ENCODE measurements at places on chromosomes 13 and 19.

- H3K27me3 ChIP-seq: no peaks in the 10 kb centered on the region
- no peak for DNase-seq
- H3K4me1 ChIP-seq: no peaks in the 10 kb centered on the region
- H3K4me3 ChIP-seq: no peak overlapping the region
- no peaks in the 10 kb centered on the region for H3K36me3 ChIP-seq
These were observed 27.2 kb upstream of the SEMA6B start for GRCh38 chr19:4586691-4587090.

- no peak overlapping the region for H3K27ac ChIP-seq
- H3K4me1 ChIP-seq: no peaks in the 10 kb centered on the region
- H3K4me3 ChIP-seq: no peak overlapping the region
- H3K36me3 ChIP-seq: no peaks in the 10 kb centered on the region
- DNase-seq: no peak
These were observed 53.7 kb downstream of the LACC1 start for GRCh38 chr13:43933378-43933777.

DNA sequence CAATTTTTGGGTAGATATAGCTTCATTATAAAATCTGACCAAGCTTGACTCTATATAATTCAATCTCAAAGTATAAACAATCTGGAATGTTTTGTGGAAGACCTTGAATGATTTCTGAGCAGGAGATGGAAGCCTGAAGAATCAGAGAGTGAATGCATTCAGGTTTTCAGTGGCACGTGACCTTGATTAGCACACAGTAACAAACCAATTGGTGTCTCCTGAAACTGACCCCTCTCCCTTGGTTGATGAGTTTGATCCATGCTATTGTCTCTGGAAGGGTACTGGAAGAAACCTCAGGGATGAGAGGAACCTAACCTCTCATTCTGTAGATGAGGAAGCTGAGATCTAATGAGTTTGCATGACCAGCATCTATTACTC, 39.6 kb downstream of the PCDH8 start:
- H3K36me3 ChIP-seq: no peaks in the 10 kb centered on the region
- peaks cover 5% of the 10 kb centered on the region for H3K4me1 ChIP-seq
- H3K27ac ChIP-seq: no peak overlapping the region
- no peaks in the 10 kb centered on the region for H3K27me3 ChIP-seq
- no peak overlapping the region for H3K4me3 ChIP-seq
- DNase-seq: no peak

DNA sequence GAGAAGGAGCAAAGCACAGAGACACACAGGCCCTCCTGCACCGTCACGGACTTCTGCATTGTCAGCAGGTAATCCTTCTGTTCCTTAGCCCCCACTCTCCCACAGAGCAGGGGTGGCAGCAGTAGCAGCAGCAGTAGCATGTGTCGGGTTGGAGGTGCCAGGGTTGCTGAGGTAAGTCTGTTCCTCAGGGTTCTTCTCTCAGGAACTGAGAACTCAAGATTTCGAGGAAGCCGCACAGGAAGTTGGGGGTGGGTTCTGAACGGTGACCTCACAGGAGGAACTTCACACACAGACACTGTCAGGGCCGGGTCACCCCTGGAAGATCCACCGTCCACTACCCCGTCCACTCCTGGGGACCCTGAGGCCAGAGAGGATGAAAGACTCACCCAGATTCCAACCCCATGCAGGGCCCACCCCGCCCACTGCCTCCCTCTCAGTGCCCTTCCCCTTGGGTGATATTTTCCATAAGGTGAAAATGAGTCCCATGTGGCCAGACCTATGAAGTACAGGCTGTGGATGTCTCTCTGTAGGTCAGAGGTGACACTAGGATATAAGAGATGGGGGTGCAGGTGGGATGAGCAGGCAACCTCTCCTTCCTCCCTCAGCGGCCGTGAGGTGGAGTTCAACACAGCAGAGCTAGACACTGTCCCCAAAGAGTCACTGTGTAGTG, at the start of gene SIGLEC12:
Gene SIGLEC12, minus strand, starts transcription at position 207 of the 670 bp plus-strand sequence. Its CDS starts 67 bp downstream, at position 140.
- H3K4me3 ChIP-seq: no peak within 1 kb of the TSS
- H3K4me1 ChIP-seq: no peaks in the 10 kb centered on the region
- peak; percentile 63 for DNase-seq
- no peaks in the 10 kb centered on the region for H3K27me3 ChIP-seq
- H3K27ac ChIP-seq: no peak within 1 kb of the TSS
- H3K36me3 ChIP-seq: no peaks in the 10 kb centered on the region

GRCh38 chr13:76904507-76904906, 18.3 kb upstream of the KCTD12 start:
- no peak for DNase-seq
- no peaks in the 10 kb centered on the region for H3K27me3 ChIP-seq
- no peaks in the 10 kb centered on the region for H3K4me1 ChIP-seq
- no peak overlapping the region for H3K27ac ChIP-seq
- H3K36me3 ChIP-seq: no peaks in the 10 kb centered on the region

DNA sequence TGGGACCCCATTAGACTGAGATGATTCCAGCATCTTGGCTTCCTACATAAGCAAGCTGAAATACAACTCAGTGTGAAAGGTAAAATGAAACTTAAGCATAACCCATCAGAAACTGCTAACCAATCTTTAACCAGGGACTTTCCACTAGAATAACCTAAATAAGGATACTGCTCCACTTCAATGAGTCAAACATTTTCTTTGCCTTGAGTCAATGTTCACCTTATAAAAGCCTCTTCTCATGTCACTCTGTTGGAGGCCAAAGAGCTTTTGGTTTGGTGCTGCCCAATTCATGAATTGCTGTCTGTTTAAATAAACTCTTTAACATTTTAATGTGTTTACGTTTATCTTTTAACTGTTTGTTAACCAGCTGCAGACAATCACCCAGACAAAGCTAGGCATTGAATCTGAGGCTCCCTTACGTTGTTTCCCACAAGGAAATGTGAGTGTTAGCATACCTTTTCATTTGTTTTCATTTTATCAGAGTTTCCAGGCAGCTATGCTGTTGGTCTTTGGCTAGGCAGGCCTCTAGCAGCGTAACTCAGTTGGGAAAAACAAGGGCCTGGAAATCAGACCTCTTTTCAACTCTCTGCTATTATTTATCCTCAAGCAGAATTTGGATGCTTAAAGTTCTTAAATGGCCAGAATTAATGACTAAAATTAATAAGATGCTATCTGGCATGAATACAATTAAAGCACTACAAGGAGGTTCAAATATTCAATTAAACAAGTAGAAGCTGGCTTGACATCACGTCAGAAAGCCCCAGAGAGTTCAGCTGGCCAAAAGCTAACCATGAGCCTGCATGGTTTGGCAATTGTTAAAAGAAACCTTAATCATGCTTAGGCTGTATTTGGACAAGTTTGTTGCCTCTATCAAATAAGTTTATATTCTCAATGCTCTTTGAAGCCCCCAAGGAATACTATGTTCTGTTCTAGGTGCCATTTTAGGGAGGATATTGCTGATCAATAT, 200.2 kb downstream of the DCLK1 start:
- no peak for DNase-seq
- no peak overlapping the region for H3K27ac ChIP-seq
- H3K4me1 ChIP-seq: peaks cover 18% of the 10 kb centered on the region
- no peaks in the 10 kb centered on the region for H3K36me3 ChIP-seq
